Activated T-cell treated with anti-CD3 and anti-CD28 coated beads, Interleukin-2, amount 50 U/mL, for 48 hours (primary cell): ENCODE measurements at places on chromosomes 11 and 22.
A peak's percentile ranks its signal among the peaks of the same experiment; 100 is the strongest.

DNA sequence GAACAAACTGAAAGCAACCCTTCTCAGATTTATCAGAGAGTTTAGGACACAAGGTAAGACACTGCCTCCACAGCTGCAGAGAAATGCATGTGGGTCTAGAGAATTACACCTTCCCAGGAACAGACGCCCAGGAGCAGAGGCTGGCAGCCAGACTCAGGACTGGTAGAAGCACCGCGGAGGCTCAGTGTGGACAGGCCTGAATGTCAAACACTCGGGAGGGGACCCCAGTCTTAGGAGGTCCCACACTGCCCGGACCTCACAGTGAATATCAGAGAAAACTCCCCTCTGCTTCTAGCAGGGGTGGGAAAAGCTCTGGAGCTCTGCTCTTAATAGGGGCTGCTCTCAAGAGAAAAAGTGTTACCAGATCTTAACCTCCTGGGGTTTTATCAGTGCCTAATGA is 952.7 kb downstream of the BRD1 start:
- no peak for DNase-seq

DNA sequence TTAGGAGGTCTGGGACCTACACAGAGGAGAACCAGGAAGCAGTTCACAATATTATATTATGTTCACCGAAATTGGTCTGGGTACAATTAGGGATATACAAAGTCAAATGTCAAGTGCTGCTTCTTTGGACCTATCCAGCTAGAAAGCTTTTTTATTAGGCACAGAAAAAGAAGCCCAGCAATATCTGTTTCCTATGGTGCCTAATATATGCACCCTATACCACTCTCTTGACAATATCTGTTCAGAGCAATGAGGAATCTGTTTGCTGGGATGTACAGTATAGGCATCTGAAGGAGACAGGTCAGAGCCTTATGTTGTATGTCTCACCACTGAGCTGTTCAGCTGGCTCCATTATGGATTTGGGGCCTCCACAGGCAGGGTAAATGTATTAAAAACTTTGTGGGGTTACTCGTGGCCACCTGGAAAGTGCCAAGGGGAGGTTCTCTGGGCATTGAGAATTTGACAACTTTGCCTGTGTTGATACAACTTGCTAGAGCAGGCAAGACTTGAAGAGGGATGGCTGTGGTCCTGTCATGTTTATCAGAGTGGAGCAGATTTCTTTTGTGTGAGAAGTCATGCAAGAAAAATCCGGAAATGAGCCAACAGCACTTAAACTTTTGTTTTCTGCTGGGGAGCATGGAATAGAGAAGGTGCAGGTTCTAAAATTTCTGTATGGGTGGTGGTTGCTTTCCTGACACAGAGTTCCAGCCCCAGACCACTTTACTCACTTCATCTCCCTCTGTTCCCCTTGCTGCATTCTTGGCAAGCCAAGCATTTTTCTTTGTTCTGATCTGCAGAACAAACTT is 10.1 kb downstream of the STIM1 start:
- no peak for DNase-seq

- no peak for DNase-seq
Observed at GRCh38 chr11:134665188-134665535, 253.1 kb upstream of the B3GAT1 start.

DNA sequence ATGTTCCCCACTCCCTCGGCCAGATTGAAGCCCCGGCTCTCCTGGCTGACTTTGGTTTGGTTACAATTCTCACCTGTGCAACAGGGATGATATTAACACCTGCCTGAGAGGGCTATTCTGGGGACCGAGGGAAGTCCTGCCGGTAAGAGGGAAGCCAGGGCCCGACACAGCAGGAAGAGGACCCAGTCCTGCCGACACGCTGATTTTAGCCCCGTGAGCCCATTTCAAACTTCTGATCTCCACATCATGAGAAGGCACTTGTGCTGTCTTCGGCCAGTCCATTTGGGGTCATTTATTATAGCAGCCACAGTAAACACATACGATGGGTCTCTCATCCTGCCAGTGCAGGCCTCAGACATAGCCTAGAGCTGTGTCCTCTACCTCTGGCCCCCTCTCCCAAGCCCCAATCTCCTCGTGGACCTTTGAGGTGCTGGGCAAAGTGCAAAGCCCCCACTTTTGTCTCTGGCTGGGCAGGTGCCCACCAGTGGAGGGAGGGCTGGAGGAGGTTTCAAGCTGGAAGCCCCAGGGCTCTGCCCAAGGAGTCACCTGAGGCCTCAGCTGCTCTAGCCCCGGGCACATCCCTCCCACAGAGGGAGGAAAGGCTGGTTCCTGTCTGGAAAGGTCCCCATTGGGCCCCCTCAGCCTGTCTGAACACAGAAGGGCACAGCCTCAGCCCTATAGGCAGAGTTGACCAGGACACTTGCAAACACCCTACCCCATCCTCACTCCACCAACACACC is 59.1 kb upstream of the FGF3 start:
- no peak for DNase-seq

DNA sequence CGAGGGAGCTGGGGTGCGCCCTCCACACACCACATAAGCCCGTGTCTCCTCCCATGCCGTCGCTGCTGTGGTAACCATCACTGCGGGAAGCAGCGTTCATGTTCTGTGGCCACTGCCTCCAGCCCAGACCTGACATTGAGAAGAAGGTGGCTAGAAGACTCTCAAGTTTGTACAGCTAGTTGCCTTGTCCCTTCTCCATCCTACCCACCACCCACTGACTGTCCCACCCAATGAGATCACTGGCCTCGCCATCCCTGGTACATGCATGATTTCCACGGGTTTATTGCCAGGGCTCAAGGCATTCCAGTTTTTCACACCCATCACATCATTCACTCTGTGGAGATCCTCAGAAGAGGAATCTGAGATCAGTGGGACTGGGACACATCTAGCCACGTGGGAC is 33.0 kb downstream of the AHNAK start:
- DNase-seq, result no peak

DNA sequence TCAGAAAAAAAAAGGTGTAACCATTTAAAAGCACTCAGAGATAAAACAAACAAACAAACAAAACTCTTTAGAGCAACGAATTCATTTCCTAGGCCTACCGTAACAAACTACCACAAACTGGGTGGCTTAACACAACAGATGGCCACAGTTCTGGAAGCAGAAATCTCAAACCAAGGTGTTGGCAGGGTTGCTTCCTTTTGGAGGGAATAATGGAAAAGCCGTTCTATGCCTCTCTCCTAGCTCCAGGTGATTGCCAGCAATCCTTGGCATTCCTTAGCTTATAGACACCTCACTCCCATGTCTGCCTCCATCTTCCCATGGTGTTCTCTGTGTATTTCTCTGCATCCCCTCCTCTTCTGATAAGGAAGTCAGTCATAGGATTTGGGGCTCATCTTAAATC is 200.4 kb downstream of the RAB38 start:
- no peak for DNase-seq

DNA sequence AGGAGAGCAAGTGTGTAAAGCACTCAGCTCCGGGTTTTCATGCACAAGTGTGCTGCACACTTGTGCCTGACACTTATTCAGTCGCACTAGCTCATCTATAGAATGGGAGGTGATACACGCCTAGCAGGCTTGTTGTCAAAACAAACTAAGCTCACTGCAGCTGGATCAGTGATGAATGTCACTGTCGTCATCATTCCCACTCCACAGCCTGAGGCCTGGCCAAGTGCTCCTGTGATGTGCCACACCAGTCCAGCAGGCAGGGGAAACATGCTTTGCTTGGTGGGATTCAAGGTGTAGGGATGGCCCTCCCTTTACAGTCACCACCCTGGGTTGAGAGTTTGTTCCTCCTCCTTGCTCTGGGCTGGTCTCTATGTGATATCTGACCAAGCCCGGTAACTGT is 6.8 kb downstream of the MPST start:
- DNase-seq, result no peak

- DNase-seq, result peak; percentile 36
Observed at GRCh38 chr11:76783896-76784813, 999 bp downstream of the TSKU start.

DNA sequence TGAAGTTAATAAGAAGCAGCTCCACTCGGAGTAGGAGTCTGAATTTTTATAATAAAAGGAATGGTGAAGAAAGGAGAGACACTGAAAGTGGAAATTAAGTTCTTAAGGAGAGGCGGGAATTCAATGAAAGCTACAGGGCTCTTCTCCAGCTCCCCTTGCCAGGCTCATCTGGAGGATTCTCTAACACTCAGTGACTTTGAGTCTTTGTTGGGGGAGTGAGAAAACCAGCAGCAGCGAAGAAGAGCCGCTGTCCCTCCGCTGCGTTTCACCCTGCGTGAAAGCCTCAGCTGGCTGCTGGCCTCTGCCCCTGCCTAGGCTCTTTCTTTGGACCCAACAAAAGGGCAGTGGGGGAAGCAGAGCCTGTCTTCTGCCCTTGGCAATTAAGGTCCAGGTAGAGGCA is 113.0 kb downstream of the NTM start:
- DNase-seq, result no peak
